Hematopoietic multipotent progenitor cell (in vitro differentiated cells): ENCODE measurements at places on chromosomes 2 and 18. TPM values are rescaled to one million over a fixed set of nuclear protein-coding genes. Genes with fewer than 3 reads are reported as not detected.

The RNF125 gene
- 8.9 TPM for total RNA-seq

The NEU4 gene
- total RNA-seq: 9.2 TPM

DNA sequence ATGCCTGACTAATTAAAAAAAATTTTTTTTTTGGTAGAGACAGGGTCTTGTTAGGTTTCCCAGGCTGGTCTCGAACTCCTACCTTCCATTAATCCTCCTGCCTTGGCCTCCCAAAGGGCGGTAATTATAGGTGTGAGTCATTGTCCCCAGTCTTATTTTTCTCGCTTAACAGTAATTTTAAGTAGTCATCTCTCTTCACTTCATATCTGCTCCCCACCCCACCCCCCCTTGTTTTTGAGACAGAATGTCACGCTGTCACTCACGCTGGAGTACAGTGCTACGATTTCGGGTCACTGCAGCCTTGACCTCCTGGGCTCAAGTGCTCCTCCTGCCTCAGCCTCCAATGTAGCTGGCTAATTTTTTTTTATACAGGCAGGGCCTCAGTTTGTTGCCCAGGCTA, 27.7 kb downstream of the RAB10 start:
- DNase-seq: no peak

DNA sequence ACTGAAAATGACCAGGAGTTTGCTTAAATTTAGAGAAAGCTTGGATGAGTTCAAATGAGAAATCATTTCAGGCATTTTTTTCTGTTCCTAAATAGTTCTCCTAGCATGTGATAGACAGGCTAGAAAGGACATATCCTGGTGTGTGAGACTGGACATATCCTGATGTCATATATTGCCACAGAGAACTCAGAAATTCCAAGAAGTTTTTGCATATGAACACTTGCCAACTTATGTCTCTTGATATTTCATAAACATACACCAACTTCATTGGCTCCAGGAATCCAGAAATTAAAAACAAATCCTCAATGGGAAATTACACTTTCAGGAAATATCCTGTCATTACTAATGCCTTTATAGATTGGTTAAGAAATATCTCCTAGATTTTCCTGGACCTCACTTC, 2.9 kb upstream of the SERPINB4 start:
- no peak for DNase-seq

DNA sequence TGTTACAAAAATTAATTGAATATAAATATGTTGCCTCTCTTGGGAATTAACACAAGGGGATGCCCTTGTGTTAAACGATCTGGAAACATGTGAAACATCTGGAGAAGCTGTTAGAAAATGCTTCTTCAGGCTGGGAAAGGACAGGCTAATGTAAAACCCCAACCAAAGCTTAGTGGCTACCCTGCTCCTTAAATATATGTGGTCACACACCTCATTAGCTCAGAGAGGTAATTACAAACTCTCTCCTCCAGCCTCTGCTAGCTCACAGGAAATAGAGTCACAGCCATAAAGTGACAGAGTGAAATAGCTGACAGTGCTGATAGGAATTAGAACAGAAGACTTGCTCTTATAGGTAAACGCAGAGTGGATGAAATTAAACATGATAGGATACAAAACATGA, 155.9 kb downstream of the RAB3GAP1 start:
- DNase-seq: no peak

DNA sequence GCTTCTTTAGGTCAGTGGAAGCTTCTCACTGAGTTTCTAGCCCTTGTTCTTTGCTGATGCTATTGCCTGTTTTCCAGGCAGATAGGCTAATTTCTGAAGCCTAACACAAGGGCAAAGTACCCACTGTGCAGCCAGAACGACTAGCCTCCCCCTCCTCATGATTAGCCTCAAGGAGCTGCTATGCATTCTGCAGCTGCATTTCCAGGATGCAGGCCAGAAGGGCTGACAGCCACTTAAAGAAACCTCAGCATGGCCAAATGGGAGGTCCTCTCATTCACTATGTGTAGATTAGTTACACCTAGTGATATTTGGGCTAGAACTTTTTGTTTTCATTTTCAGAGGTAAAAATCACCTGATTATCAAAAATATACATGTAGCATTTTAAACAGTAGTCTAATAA, 216.0 kb downstream of the RAD51AP2 start:
- DNase-seq: no peak

DNA sequence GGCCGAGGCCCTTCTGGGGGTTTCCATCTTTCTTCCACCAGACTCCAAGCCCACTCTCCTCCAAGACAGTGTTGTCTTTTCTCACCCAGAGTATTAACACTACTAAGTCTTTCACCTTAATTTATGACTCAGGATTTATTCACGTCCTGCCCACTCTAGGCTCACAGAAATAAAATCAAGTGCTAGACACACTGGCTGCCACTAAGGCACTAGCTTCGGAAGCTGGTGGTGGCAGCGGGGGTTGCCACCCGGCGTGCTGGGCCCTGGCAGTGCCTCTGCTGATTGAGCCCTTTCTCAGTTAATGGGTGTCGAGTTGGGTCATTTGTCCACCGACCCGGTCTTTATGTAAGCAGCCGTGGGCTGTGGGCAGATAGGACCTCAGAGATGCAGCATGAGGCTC, 93.6 kb upstream of the FZD5 start:
- DNase-seq: no peak

- DNase-seq: no peak
Observed at GRCh38 chr2:61722800-61723199, 131.1 kb downstream of the FAM161A start.

DNA sequence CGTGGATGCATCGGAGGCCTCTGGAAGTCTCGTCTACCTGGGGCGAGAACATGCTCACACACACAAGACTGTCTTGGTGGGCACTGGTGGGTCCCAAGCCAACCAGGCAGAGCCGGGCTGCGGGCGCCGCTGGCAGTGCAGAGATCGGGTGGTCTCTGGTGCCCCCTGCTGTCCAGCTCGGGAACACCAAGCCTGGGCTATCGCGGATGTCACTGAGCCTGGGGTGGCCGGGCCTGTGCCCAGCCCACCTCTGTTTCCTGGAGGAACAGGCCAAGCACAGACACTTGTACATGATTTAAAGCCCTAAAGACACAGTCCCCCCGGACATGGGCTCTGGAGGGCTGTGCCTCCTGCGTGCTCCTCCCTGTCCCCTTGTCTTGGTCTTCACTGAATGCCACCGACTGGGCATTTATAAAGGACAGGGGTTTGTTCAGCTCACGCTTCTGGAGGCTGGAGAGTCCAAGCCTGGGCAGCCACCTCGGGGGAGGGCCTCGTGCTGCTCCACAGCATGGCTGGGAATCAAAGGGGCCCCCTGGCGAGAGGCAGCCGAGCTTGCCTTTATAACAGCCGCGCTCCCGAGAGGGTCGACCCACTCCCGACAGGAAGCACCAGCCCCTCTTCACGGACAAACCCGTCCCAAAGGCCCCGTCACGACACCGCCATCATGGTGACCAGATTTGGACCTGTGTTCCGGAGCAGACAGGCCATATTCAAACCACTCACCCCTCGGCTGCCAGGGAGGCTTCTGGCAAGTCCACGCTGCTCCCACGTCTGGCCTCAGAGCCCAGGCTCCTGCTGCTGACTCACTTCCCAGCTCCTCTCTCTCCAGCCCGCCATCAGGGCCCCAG, 3.6 kb upstream of the OTOS start:
- peak; percentile 67 for DNase-seq

DNA sequence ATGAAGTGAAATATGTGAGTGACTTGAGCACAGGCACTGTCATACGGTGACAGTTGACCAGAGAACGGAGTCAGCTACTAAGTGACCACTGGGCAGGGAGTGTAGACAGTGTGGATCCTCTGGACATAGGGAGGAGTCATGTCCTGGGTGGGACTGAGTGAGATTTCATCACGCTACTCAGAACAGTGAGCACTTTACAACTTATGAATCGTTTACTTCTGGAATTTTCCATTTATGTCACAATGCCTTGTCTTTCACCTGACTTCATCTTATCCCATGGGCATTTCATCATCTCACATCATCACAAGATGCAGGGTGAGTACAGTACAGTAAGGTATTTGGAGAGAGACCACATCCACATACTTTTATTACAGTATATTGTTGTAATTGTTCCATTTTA, 29.0 kb downstream of the PTPRM start:
- no peak for DNase-seq

DNA sequence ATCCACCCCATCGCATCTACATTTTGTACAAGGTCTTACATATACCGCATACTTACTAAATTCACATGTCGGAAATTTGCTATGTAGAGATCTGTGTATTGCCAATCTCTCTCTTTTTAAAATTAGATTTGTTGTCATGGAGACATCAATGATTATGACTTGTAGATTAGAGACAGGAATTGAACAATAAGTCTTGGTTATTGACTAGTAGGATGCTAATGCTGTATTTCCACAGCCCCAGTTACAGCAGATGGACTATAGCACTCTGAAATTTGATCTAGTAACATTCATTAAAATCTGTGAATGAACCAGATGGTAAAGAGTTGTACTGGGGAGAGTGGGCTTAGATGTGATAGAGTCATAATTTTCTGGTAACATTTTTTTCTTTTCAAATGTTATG, 805.7 kb downstream of the SLC4A3 start:
- DNase-seq: no peak
